ENCODE measurements at places on chromosomes 2 and 18.

- no peak for DNase-seq
- H3K4me1 ChIP-seq = no peaks in the 10 kb centered on the region
- H3K27ac ChIP-seq = no peak overlapping the region
Observed at GRCh38 chr2:67277450-67277849, 119.7 kb upstream of the ETAA1 start.

DNA sequence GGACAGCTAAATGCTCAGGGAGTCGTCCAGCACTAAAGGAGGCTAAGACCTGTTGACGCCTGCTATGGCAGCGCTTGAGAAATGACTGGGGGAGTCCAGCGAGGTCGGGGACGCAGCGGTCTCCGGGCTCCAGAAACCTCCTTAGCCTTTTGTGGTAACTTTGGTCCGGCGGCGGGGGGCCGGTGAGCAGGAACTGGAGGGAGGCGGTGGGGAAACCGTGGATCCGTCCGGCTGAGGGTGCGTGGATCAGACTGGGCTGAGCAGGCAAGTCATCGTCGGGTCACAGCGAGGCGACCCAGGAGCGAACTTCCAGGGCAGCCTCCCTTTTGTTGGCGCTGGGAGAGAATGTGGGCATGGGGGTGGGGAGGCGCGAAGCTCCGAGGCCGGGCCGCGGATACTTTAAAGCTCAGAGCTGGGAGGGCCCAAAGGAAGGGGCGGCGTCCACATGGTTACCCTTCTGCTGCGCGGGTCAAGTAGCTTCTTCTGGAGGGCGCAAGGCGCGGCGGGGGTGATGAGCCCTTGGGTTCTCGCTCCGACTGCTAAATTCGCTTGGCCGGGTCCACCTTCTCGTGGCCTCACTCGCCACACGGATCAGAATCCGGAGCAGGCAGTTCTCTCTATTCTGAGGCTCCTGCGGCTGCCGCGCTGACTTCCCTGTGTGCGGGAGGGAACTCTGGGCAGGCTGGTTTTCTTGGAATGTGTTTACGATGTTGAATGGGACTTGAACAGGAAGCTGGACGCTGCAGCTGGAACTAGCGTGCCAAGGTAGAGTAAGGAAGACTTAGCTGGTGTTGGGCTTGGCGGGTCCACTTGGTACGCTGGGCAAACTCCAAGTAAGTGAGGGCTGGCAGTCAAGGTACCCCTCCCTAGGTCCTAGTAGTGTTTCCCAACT is 920 bp downstream of the GULP1 start:
- H3K27me3 ChIP-seq = no peaks in the 10 kb centered on the region
- peaks cover 5% of the 10 kb centered on the region for H3K36me3 ChIP-seq
- H3K27ac ChIP-seq = peak overlapping the region; percentile 100

- no peak overlapping the region for H3K4me3 ChIP-seq
- peaks cover 21% of the 10 kb centered on the region for H3K4me1 ChIP-seq
- H3K36me3 ChIP-seq = no peaks in the 10 kb centered on the region
- H3K27me3 ChIP-seq = no peaks in the 10 kb centered on the region
- DNase-seq = no peak
Observed at GRCh38 chr2:191501561-191502168, 176.3 kb upstream of the NABP1 start.

DNA sequence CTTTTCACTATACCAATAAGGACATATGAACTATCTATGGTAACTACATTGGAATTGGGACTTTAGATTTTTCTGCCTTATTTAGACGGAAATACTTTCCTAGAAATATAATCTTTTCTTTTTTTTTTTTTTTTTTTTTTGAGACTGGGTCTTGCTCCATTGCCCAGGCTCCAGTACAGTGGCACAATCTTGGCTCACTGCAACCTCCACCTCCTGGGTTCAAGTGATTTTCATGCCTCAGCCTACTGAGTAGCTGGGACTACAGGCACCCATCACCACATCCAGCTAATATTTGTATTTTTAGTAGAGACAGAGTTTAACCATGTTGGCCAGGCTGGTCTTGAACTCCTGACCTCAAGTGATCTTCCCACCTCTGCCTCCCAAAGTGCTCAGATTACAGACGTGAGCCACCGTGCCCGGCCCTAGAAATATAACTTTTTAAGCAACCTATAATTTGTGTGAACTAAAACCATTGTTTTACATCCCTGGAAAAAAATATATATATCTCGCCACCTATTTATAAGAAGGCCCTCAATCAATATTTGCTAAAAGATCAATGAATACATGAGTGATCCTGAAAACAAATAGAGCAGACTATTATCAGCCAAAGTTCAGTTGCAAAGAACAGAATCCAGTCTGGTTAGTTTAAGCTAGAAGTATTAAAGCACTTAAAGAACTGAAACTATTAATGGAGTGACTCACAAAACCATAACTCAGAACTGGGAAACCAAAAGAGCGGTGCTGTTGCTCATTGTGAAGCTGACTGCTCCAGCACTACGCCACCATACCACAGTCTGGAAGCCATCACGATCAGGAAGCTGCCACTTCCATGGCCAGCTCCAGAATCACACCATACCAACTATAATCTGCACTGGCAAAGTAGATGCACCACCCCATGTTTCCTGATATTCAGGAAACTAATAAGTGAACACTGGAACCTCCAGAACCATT is 8.4 kb upstream of the HNRNPLL start:
- no peak overlapping the region for H3K27ac ChIP-seq
- peaks cover 6% of the 10 kb centered on the region for H3K36me3 ChIP-seq
- H3K27me3 ChIP-seq = peaks cover 5% of the 10 kb centered on the region
- H3K4me3 ChIP-seq = no peak overlapping the region
- peaks cover 31% of the 10 kb centered on the region for H3K4me1 ChIP-seq

GRCh38 chr18:3110034-3110752 is 97.2 kb upstream of the LPIN2 start:
- no peak for DNase-seq
- no peak overlapping the region for H3K27ac ChIP-seq
- no peaks in the 10 kb centered on the region for H3K36me3 ChIP-seq
- no peaks in the 10 kb centered on the region for H3K27me3 ChIP-seq
- H3K4me1 ChIP-seq = peaks cover 41% of the 10 kb centered on the region

GRCh38 chr2:203739351-203739750 is 32.9 kb downstream of the CD28 start:
- DNase-seq = no peak
- H3K27ac ChIP-seq = no peak overlapping the region
- no peaks in the 10 kb centered on the region for H3K27me3 ChIP-seq
- H3K4me1 ChIP-seq = peaks cover 19% of the 10 kb centered on the region

DNA sequence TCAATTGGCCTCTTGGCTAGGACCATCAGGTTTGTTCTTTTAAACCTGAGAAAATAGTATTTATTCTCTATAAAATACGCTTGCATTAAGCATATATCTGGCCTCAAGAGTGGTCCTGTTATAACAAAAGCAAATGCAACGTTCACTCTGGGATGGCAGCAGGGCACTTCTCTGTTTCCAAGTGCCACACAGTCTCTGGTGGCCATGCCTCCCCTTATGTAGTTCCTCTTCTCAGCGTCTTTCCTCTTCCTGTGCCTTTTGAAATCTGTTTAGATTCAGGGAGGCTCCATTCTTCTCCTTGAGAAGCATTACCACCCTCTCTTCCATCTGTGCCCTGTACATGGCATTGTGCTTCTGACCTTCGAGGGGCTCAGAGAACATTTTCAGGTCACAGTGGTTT is 51.9 kb downstream of the TSHZ1 start:
- peaks cover 31% of the 10 kb centered on the region for H3K36me3 ChIP-seq
- no peak for DNase-seq
- H3K27ac ChIP-seq = peak overlapping the region; percentile 80
- no peak overlapping the region for H3K4me3 ChIP-seq
- H3K4me1 ChIP-seq = peaks cover 74% of the 10 kb centered on the region

GRCh38 chr2:234829074-234829455 is 122.8 kb upstream of the SH3BP4 start:
- peaks cover 3% of the 10 kb centered on the region for H3K27me3 ChIP-seq
- peak overlapping the region; percentile 14 for H3K27ac ChIP-seq
- H3K36me3 ChIP-seq = no peaks in the 10 kb centered on the region
- no peak overlapping the region for H3K4me3 ChIP-seq
- no peak for DNase-seq

DNA sequence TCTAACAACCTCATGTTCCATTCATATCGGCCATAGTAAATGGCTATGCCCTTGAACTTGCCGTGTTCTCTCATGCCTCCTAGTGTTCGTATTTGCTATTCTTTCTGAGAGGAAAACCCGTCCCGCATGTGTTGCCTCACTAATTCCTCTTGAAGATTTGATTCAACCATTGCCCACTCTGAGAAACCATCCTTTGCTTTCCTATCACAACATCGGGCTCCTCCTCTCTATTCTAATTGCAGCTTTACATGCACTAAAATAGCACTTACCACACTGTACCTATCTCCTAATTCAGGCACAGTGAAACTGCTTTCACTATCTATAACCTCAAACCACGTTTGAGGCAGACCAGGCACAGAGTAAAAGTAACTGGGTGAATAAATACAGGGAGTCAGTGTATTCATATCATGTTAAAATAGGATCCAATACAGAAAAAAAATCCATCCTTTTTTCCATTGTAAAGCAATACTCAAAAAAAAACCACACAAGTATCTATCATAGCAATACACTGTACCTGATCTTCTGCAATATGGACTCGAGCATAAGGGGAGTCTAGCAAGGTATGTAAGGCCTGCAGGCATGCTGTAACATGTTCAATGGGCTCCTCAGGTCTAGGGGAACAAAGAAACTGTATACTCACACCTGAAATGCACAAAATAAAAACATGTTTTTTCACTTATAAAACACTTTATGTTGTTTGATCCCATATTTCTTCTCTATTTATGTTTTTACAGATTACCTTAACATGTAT is 39.0 kb upstream of the STRN start:
- no peaks in the 10 kb centered on the region for H3K27me3 ChIP-seq
- no peak for DNase-seq
- peaks cover 7% of the 10 kb centered on the region for H3K4me1 ChIP-seq
- H3K36me3 ChIP-seq = peaks cover 15% of the 10 kb centered on the region
- no peak overlapping the region for H3K4me3 ChIP-seq
- H3K27ac ChIP-seq = no peak overlapping the region

GRCh38 chr18:55083461-55083860 is 124.2 kb upstream of the CCDC68 start:
- H3K27ac ChIP-seq = no peak overlapping the region
- H3K36me3 ChIP-seq = no peaks in the 10 kb centered on the region
- no peak for DNase-seq
- peaks cover 27% of the 10 kb centered on the region for H3K4me1 ChIP-seq

DNA sequence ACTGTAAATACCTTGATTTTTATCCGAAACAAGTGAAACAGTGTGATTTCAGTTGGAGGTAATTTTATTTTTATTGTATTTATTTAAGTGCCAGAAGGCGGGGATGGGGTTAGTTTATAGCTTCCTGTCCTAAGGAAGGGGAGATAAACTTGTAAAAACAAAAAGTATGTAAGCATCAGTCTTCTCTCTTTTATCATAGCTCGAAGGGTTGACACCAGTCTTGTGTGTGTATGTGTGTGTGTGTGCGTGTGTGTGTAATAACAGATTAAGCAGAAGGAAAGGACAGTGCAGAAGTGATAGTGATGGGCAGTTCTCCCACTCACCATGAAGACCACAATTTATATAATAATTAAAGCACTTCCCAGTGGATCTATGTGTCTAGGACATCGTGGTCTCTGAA is 793.3 kb downstream of the PLCL1 start:
- H3K27me3 ChIP-seq = no peaks in the 10 kb centered on the region
- peak overlapping the region; percentile 18 for H3K4me3 ChIP-seq
- peak overlapping the region; percentile 24 for H3K27ac ChIP-seq
- no peak for DNase-seq

GRCh38 chr2:237184919-237185552 is 99.3 kb downstream of the COPS8 start:
- H3K4me1 ChIP-seq = peaks cover 9% of the 10 kb centered on the region
- H3K36me3 ChIP-seq = no peaks in the 10 kb centered on the region
- DNase-seq = no peak
- H3K27ac ChIP-seq = no peak overlapping the region
